ENCODE measurements at places on chromosomes 2 and 18. TPM values are rescaled to one million over a fixed set of nuclear protein-coding genes. Genes with fewer than 3 reads are reported as not detected.

DNA sequence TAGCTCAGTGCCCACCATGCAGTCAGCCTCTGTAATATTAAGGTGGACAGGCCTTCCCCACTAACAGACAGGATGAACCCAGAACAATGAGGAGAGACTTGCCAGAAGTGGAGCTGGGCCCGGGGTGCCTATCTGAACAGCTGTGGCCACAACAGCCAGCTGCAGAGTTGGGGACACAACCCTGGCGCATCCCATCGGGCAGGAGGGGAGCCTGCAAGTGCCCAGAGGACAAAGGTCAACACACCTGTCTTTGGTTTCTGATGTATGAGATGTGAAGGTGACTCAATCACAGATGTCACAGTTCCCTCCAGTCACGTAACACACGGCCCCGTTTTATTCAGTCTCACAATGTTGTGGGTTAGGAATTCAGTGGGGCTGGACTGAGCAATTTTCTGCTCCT is 48.2 kb upstream of the TAF1B start:
- peak; percentile 7 for DNase-seq

DNA sequence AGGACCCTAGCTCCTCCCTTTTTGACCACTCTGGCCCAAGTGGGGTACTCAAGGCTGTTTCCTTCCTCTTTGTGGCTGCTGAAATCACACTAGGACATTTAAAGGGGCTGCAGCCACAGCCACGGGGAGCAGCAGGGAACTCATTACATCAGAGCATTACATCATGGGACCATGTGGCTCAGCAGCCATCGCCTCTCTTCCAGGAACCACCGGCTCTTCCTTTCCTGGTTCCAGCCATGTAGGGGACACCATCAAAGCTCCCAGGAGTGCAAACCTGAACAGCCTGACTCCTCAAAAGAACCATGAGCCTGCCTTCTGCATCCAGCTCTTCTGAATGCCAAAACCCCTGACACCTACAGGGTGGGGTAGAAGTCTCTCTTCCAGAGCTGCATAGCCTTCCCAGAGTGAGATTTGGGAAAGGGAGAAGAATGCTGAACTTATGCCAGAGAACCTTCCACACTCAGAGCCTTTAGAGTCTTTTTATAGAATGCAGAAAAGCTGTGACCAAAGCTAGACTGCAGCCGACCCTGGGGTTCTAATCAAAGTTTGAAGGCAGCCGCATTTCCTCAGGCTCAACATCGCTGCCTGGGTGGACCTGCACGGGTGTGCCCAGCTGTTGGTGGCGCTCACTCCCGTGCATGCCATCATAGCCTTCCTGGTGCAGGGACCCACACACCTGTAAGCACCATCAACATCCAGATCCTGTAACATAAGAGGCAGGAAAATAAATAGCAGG is 121.7 kb downstream of the KLHL29 start:
- DNase-seq: no peak

DNA sequence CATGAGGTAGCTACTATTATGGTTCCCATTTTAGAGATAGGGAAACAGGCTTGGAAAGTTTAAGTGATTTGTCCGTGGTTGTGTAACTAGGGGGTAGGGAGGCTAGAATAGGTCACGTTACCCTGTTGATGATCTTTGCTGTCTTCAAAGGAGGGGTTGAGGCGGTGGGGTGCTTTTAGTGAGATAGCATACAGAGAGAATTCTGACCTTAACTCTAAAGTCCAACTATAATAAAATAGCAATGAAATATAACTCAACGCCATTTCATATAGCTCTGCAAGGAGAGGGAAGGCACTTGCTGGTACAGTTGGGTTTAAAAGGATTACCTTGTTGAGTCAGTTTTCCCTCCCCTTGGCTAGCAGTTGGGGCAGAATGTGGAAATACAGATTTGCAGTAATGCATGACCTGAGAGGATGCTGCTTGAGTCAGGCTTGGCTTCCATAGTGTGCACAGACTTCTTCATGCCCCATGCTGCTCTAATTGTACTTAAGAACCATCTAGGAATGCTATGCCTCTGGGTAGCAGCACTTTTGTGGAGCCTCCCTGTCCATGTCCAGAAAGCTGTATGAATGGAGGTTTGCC is 143.9 kb downstream of the LTBP1 start:
- DNase-seq: no peak

RIT2 gene
- total RNA-seq: not detected

MBD5 gene
- total RNA-seq: 28.2 TPM

Data from heart left ventricle (tissue), 16 donors.